Activated naive CD4-positive, alpha-beta T cell treated with anti-CD3 and anti-CD28 coated beads for 36 hours (primary cell): ENCODE measurements at places on chromosomes 12 and 14. TPM values are rescaled to one million over a fixed set of nuclear protein-coding genes. Genes with fewer than 3 reads are reported as not detected.
A peak's percentile ranks its signal among the peaks of the same experiment; 100 is the strongest.

DNA sequence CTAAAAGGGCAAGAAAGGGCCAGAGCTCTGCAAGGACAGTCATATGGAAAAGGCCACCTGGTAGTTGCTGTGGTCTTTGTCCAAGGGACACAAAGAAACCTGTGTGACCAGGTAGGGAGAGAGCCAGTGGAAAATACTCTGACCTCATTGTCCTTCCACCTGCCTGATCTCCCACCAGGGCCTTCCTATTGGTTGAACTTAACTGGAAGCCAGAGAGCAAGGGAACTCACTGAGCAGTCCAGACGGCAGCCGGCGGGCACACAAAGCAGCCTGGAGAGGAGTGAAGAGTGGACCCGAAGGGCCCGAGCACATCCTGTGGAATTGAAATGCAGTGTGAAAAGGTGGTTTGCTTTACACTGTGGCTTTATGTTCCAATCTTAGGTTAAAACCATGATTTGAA lies 120.7 kb downstream of the SLC25A21 start:
- H3K27ac ChIP-seq, result no peak overlapping the region
- no peak overlapping the region for H3K4me3 ChIP-seq
- H3K4me1 ChIP-seq, result no peaks in the 10 kb centered on the region
- no peaks in the 10 kb centered on the region for H3K27me3 ChIP-seq

Gene CEBPE
- 0.37 TPM for total RNA-seq

DNA sequence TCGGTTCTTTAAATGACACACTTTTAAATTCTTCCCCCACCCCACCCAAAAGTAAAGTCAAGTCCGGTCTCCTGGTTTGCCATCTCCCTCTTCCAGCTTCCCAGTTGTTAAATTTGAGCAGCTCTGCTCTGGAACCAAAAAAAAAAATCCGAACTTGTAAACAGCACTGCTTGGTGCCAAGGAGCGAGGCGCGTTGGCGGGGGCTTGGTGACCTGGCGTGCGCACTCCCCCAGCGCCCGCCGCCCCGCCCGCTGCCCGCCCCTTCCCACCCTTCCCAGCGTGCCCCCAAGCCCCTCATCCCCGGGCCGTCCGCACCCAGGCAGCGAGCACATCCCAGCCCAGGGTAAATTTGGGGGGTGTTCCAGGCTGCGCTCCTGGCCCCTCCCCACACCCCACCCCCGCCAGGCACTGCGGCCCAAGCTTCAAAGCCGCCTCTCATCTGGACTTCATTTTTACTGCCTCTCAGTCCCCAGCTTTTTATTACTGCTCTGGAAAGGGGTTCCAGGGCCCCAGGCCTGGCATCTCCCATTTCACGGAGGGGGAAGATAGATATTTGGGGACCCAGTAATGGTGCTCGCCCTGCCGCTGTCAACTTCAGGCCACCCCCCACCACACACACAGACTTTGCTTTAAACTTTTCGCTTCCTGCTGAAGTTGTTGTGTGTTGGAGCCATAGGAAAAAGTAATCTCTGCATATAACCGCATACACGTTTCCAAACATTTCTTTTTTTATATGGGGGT lies 11.7 kb upstream of the ITGB7 start:
- DNase-seq, result no peak
- no peaks in the 10 kb centered on the region for H3K36me3 ChIP-seq
- H3K4me3 ChIP-seq, result peak overlapping the region; percentile 90
- peaks cover 55% of the 10 kb centered on the region for H3K4me1 ChIP-seq
- H3K27ac ChIP-seq, result peak overlapping the region; percentile 81

GRCh38 chr14:92099802-92100201 lies 6.6 kb downstream of the ATXN3 start:
- H3K36me3 ChIP-seq, result peaks cover under 1% of the 10 kb centered on the region
- H3K27ac ChIP-seq, result no peak overlapping the region
- H3K4me1 ChIP-seq, result peaks cover 26% of the 10 kb centered on the region
- H3K4me3 ChIP-seq, result no peak overlapping the region
- DNase-seq, result no peak
- H3K27me3 ChIP-seq, result no peaks in the 10 kb centered on the region

- H3K36me3 ChIP-seq, result no peaks in the 10 kb centered on the region
- H3K4me3 ChIP-seq, result no peak overlapping the region
- no peaks in the 10 kb centered on the region for H3K4me1 ChIP-seq
- DNase-seq, result no peak
- H3K27ac ChIP-seq, result no peak overlapping the region
- H3K27me3 ChIP-seq, result peaks cover 23% of the 10 kb centered on the region
These were observed 194.7 kb upstream of the RTL1 start for GRCh38 chr14:101098177-101098576.

- no peak overlapping the region for H3K4me3 ChIP-seq
- H3K27me3 ChIP-seq, result peaks cover 4% of the 10 kb centered on the region
- H3K4me1 ChIP-seq, result no peaks in the 10 kb centered on the region
- DNase-seq, result no peak
- H3K27ac ChIP-seq, result no peak overlapping the region
These were observed 16.6 kb upstream of the SFSWAP start for GRCh38 chr12:131694116-131694838.

Gene OSBPL8
- 56.8 TPM for total RNA-seq

Gene CLEC4D
- not detected for total RNA-seq

Gene KRT85
- not detected for total RNA-seq

Gene TRIM9
- total RNA-seq, result 0.76 TPM

Gene OTOGL
- total RNA-seq, result not detected

GRCh38 chr12:76299536-76300296 lies 48.5 kb downstream of the BBS10 start:
- H3K27me3 ChIP-seq, result no peaks in the 10 kb centered on the region
- no peak for DNase-seq
- H3K4me3 ChIP-seq, result no peak overlapping the region
- no peaks in the 10 kb centered on the region for H3K4me1 ChIP-seq

Gene ABHD12B
- not detected for total RNA-seq

DNA sequence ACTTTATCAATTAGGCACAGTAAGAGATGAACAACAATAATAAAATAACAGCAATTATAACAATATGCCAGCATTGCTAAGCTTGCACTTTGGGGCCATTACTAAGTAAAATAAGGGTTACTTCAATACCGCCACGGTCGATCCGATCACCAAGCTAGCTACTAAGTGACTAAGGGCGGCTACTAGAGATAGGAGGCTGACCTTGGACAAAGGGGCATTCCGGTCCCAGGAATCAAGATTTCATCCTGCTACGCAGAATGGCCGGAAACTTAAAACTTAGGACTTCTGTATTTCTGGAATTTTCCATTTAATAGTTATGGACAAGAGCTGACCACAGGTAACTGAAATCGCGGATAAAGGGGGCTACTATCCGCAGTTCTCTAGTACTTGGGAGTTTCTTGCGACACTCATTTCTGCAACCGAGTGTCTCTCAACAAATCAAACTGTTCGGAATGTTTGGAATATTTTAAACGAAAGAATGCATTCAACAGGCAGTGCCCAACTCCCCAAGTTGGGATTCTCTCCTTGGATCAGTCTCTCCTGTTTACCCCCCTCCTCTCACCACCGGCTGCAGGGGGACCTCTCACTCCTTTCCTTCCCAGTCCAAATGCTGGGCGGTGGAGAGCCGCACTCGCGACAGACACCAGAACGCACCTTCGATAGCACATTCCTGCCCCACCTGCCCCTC lies 650 bp downstream of the HEBP1 start:
- peaks cover 6% of the 10 kb centered on the region for H3K27me3 ChIP-seq
- H3K27ac ChIP-seq, result peak overlapping the region; percentile 31
- H3K4me1 ChIP-seq, result peaks cover 26% of the 10 kb centered on the region
- peak; percentile 47 for DNase-seq
- H3K4me3 ChIP-seq, result peak overlapping the region; percentile 77

GRCh38 chr12:106897082-106897481 lies 58.6 kb upstream of the TMEM263 start:
- H3K27ac ChIP-seq, result no peak overlapping the region
- no peak for DNase-seq
- H3K4me3 ChIP-seq, result no peak overlapping the region
- H3K4me1 ChIP-seq, result peaks cover 3% of the 10 kb centered on the region
- peaks cover 3% of the 10 kb centered on the region for H3K27me3 ChIP-seq

DNA sequence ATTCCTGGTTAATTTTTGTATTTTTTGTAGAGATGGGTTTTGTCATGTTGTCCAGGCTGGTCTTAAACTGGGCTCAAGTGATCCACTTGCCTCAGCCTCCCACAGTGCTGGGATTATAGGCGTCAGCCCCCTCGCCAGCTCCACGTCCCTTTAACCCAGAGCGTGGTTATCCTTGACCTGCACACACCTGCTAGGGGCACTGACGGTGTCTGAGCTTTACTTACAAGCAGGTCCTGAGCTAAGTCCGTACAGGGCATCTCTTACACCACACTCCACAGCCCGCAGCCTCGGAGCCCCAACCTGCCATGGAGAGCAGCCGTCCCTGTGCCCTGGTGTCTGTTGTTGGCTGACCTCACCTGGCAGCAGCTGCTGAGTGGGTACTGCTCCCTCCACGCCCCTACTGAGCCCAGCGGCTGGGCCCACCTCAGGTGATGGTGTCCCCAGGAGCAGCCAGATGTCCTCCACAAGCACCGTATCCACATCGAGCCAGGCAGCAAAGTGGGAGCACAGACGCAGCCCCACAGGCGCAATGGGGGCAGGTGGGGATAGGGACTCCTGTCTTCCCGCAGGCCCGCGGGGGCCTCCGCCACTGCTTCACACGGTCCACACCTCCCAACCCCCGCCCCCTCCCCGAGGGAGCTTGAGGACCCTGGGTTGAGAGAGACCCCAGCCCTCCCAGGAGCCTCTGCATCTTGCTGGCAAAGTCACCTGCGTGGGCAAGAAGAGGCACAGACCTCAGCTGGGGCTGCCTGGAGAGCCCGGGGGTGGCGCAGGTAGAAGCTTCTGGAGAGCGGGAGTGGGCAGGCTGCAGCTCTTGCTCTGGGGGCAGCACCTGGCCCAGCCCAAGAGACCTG lies 325.4 kb upstream of the SFSWAP start:
- no peaks in the 10 kb centered on the region for H3K4me1 ChIP-seq
- no peak overlapping the region for H3K4me3 ChIP-seq
- no peak overlapping the region for H3K27ac ChIP-seq
- no peaks in the 10 kb centered on the region for H3K36me3 ChIP-seq
- H3K27me3 ChIP-seq, result no peaks in the 10 kb centered on the region

DNA sequence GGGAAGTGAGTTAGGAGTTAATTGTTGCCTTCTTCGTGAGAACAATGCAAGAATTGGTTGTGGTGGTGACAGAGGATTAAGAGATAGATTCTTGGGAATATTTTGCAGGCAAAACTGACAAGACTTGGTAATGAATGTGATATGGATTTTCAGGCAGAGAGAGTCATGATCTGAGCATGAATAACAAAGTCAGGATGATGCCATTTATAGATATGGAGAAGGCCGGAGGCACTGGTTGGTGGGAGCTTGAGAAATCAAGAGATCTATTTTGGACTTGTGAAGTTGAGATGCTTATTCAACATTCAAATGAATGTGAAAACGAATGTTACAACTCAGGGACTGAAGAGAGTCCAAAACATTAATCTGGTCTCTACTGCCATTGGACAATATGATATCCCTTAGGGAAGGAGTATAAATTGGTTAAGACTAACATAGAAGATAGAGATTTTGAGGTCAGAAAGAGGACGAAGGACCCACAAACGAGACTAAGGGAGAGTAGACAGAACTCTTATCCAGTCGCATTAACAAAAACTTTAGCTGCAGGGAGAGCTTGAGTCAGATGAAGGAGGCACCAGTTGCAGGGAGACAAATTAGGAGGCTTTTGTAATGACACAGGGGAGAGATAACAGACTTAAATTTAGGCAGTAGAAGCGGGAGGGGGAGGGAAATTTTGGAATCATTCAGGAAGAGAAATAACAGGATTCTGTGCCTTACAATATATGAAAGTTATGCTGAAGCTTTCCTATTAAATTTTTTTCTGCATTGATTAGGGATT lies 1090.6 kb downstream of the GALC start:
- no peak overlapping the region for H3K4me3 ChIP-seq
- no peaks in the 10 kb centered on the region for H3K27me3 ChIP-seq
- DNase-seq, result no peak
- no peak overlapping the region for H3K27ac ChIP-seq
- H3K36me3 ChIP-seq, result no peaks in the 10 kb centered on the region

DNA sequence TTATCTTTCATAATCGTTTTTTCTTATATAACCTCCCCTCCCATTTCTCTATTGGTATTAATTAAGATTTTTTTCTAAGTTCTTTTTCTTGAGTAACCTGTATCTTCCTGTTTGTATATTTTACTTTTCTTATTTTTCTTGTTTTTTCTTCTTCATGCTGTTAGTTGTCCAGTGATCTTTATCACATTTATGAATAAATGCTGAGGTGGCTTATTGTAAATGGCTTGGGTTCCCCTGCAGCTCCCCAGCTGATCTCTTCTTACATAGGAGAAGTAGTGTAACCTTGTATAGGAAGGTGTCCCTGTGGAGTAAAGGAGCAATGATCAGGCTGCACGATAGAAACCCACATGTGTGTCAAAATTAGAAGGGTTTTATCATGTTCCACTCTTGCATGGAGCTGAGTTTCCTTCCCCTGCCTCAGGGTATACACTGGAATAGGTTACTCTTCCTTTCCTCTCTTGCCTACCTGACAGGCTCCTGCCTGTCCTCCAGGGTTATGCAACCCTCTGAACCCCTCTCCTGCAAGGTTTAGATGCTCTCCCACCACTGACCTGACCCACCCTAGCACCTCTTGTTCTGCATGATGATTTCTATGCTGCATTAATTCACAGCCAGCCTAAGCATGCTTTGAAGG lies 334.8 kb upstream of the RGS6 start:
- peaks cover 51% of the 10 kb centered on the region for H3K4me1 ChIP-seq
- no peaks in the 10 kb centered on the region for H3K27me3 ChIP-seq
- H3K4me3 ChIP-seq, result no peak overlapping the region
- H3K27ac ChIP-seq, result no peak overlapping the region

Gene EPYC
- not detected for total RNA-seq

DNA sequence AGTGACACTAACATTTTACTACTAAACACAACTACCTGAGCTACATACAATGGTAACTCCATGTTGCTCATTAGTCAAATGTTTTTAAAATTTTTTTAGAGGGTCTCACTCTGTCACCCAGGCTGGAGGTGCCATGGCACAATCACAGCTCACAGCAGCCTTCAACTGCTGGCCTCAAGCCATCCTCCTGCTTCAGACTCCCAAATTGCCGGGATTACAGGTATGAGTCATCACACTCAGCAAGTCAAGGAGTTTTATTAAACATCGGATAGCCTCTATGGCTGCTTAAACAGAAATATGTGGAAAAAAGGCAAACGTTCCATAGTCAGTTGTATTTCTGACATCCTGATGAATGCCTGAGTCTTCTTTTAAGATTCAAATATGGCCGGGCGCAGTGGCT lies 11.1 kb upstream of the NPFF start:
- no peak overlapping the region for H3K4me3 ChIP-seq
- no peak for DNase-seq
- no peak overlapping the region for H3K27ac ChIP-seq

- no peak for DNase-seq
- no peaks in the 10 kb centered on the region for H3K4me1 ChIP-seq
- no peak overlapping the region for H3K4me3 ChIP-seq
- H3K27ac ChIP-seq, result no peak overlapping the region
These were observed 92.8 kb downstream of the SCN8A start for GRCh38 chr12:51683763-51684357.
